ENCODE measurements at places on chromosomes 6 and 20.

DNA sequence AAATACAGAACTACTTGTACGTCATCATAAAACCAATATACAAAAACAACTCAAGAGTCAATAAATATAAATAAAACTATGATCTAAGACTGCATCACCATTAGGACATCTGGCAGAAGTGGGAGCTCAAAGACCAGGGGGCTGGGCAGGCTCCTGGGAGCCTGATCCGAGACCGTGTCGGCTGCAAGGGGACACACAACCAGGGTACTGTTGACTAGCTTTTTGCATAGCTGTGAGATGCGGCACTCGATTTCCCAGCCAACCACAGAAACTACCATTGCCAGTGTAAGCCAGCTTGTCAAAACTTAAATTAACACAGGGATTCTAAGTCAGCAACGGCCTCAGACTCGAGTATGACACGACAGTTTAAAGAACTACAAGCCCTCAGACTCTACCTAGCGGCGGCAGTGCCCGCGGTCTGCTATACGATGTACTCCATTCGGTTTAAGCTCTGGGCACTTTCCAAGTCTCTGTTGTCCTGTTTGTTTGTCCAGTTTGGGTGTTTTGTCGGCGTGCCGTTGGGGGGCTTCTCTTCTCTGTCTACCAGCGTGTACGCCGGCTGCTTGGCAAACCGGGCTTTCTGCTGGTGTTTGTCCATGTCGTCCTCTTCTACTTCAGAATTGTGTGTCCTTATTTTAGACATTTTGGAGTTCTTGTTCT is 34.6 kb downstream of the JAG1 start:
- no peak for DNase-seq

DNA sequence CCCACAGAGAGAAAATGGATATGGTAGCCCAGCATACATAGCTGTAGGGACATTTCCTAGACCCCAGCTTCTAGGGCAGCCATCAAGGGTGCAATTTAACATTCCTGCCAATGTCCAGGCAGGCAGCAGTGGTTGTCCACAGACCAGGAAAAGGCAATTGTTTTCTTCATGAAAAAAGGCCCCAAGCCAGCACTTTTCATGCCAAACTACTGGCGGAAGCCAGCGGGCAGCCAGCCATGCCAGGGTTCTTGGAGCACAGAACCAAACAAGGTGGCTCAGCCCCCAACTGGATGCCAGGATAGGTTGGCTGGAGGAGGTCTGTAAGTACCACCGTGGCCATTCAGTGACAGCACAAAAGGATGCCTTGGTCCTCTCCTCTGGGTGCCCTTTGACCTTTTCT is 94.6 kb downstream of the BANF2 start:
- DNase-seq: no peak

GRCh38 chr20:23631981-23632710 is 5.6 kb downstream of the CST3 start:
- DNase-seq: no peak

- no peak for DNase-seq
Observed at GRCh38 chr20:57066126-57066900, 200.1 kb downstream of the BMP7 start.

- no peak for DNase-seq
Observed at GRCh38 chr6:21354805-21355238, 238.7 kb upstream of the SOX4 start.

DNA sequence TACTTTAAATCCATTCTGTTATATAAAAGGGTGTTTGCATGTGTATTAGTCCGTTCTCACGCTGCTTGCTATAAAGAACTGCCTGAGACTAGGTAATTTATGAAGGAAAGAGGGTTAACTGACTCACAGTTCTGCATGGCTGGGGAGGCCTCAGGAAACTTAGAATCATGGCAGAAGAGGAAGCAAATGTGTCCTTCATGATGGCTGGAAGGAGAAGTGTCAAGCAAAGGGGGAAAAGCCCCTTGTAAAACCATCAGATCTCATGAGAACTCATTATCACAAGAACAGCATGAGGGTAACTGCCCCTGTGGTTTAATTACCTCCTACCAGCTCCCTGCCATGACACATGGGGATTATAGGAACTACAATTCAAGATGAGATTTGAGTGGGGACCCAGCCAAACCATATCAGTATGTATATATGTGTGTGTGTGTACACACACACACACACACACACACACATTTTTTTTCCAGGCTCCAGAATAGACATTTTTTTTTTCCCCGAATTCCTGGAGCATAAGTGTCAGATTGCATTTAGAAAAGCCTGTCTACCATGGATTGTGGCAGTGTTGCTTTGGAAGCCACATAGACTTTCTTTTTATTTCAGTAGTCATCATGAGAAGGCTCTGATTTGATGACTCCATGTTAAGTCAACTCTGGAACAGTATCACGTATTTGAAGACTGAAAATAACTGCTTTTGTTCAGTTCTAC is 31.5 kb downstream of the KDM1B start:
- no peak for DNase-seq

GRCh38 chr6:147080225-147080624 is 124.0 kb upstream of the STXBP5 start:
- DNase-seq: no peak

- DNase-seq: no peak
Observed at GRCh38 chr20:47956268-47956995, 171.2 kb upstream of the SULF2 start.

DNA sequence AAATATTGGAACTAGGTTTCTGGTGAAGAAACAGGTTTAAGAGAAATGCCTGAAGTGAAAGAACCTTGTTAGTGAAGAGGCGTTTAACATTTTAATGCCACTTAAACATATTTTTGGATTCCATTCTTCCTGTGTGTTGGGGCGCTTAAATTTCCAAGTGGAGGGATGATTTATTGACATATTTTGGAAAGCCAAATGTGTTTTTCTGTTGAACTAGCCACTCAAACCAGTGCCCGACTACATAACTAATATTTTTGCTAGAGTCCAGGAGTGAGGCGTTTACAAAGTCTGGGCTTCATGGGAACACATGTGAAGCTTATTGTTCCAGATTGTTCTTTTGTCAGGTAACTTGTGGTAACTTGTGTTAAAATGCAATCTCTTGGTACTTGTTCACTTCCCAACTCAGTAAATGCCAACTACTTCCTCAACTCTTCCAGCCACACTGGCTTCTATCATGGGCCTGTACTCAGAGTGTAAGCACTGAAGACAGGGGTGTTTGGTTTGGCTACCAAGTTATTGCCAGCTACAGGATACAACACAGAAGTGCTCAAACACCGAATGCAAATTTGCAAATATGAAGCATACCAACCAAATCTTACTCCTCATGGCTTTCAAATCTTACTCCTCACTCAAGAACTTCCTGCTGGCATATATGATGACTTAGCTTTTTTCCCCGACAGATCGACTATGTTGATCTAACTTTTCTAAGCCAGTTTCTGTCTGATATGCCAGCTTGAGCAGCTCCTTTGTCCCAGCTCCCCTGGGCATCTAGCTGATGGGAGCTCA is 2.0 kb upstream of the ZNFX1 start:
- no peak for DNase-seq

GRCh38 chr6:7637533-7637932 is 47.5 kb downstream of the SNRNP48 start:
- DNase-seq: no peak

DNA sequence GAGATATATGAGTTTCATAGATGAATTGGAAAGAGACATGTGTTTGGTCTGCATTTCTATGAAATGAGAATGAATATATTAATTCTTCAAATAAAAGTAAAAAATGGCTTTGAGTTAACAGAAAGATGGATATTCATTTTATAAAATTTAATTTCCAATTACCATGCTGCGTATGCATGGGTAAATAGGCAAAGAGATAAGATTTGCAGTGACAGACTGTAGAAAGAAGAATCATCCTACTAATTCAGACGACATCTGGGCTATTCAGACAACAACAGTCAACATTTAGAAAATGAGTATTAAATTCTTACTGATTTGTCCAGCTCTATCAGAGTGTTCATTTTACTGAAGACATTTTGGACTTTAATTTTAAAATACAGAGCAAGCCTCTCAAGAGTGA is 602.2 kb upstream of the NRSN1 start:
- DNase-seq: no peak

GRCh38 chr20:23108871-23109270 is 22.7 kb upstream of the CD93 start:
- no peak for DNase-seq

DNA sequence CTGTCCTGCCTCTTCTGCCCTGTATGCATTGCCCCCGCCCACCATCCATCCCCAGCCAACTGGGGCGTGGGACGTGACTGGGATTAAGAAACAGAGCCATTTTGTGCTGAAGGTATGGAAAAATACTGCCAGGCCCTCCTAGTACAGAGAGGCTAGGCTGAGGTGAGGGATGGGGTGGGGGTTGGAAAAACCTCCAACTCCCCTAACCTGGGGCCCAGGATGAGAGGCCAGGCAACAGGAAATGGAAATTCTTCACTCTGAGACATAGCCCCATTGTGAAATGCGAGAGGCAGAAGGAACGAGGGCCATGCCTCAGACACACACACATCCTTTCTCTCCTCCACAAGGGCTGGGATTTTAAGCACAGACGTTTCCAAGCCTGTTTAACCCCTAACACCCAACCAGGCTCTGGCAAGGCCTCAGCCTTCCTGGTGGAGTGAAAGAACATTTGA is 19.9 kb downstream of the KCNK5 start:
- no peak for DNase-seq

GRCh38 chr20:50957798-50958614 is at the start of gene DPM1:
Gene DPM1 (minus strand): TSS chr20:50958532. CDS start chr20:50958523, 9 bp downstream.
- DNase-seq: no peak

DNA sequence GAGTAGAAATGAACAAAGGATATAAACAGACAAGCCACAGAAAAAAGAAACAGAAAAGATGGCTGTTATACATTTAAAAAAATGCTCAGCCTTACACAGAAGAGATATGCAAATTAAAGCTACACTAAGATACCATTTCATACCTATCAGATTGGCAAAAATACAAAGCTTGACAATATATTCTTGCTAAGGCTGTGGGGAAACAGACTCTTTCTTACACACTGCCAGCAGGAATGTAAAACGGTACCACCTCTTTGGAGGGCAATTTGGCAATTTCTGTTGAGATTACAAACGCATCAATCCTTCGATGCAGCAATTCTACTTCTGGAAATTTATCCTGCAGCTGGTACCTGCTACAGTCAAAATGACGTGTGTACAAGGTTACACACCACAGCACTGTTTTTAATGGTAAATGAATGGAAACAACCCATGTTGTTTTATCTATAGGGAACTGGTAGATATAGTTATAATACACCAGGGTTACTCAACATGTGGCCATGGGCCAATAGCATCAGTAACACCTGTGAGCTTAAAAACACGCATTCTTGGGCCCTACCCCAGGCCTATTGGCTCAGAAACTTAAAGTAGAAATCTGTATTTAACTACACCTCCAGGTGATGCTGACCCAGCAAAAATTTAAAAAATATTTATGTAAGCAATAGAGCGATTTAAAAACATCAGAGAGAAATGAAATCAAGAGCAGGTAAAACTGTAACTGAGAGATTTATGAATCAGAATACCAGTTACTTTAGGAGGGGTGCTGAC is 53.3 kb downstream of the TRAM2 start:
- DNase-seq: no peak

- DNase-seq: no peak
Observed at GRCh38 chr6:149779644-149779963, 30.1 kb downstream of the PCMT1 start.

DNA sequence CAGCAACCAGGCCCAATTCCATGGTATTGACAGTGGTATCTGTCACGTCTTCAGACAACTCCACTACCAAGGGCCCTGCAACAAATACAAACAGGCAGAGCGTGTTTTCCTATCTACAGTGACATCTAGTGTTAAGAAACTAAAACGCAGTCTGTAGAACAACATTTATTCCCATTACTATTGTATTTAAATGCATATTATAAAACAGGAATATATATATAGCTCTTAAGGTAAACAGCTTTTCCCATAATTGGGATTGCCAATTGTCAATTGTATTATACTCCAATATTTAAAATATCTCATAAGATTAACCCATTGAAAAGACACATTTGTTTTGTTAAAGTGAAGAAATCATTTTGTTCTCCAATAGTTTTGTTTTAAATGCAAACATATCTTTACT is 97.2 kb downstream of the KIF16B start:
- no peak for DNase-seq

Measured in GM04504 (cell line).